Lung (tissue), 17 donors: ENCODE measurements at places on chromosomes 3 and 15. TPM values are rescaled to one million over a fixed set of nuclear protein-coding genes. Genes with fewer than 3 reads are reported as not detected.

The FRMD5 gene
- 0.83 TPM for total RNA-seq

The ULK4 gene
- 21.1 TPM for total RNA-seq

The ZBBX gene
- total RNA-seq: 51.3 TPM

The CAV3 gene
- total RNA-seq: not detected

The TIMP4 gene
- total RNA-seq: 17.2 TPM

The ACVR2B gene
- total RNA-seq: 5.9 TPM

The CLSTN2 gene
- 2.4 TPM for total RNA-seq

The DPPA2 gene
- total RNA-seq: not detected

The FBXO40 gene
- total RNA-seq: 0.03 TPM

The TXNRD3 gene
- 17.0 TPM for total RNA-seq

The CDHR4 gene
- total RNA-seq: 27.0 TPM

The MEX3B gene
- 2.5 TPM for total RNA-seq

The MYLK gene
- 324 TPM for total RNA-seq

The ATR gene
- total RNA-seq: 41.3 TPM

The BSN gene
- 0.71 TPM for total RNA-seq

The REC114 gene
- not detected for total RNA-seq

The RSRC1 gene
- 53.5 TPM for total RNA-seq

The TNFAIP8L3 gene
- total RNA-seq: 4.4 TPM

- DNase-seq: no peak
These were observed 22.9 kb downstream of the CHDH start for GRCh38 chr3:53823026-53823955.

- peak; percentile 74 for DNase-seq
These were observed 522.6 kb upstream of the SEMA6D start for GRCh38 chr15:47194718-47195117.

- peak; percentile 96 for DNase-seq
These were observed at the start of gene FAM43A for GRCh38 chr3:194685718-194686413. TSS of gene FAM43A (plus strand) at chr3:194685883. CDS start at chr3:194686827, 944 bp downstream.

GRCh38 chr3:10353661-10354360 is 32.9 kb upstream of the SEC13 start:
- no peak for DNase-seq

- DNase-seq: no peak
These were observed 37.7 kb downstream of the TASOR start for GRCh38 chr3:56645407-56645806.

- DNase-seq: peak; percentile 58
These were observed 57.8 kb upstream of the SMAD6 start for GRCh38 chr15:66644000-66644787.

DNA sequence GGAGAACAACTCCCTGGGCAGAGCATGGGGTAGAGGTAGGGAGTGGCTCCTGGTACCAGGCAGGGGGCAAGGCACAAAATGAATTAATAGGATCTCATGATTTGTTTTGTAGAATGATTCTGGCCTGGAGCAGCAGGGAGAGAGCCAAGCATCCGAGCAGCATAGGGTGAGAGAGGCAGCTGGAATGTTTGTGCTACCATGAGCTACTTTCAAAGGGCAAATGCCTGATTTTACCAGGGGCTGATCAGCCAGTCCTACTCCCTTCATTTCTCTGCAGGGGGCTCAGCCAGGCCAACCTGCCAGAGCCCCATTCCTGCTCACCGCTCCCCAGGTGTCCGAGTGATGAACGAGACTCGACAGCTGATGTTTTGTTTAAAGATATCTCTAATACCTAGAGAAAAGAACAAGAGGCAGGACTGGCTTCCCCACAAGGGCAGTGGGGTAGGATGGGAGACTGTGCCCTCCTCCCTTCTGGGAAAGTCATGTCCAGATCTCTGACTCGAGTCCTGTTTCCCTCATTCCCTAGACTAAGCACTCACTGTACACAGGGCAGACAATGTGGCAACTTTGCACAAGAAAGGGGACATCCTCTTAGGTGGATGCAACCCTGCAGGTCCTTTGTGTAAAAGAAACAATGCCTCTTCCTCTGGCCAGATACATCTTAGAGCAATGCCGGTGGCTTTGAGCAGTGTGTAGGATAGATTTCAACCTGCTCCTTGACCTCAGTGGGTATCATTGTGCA is 12.9 kb downstream of the DUOX2 start:
- no peak for DNase-seq

GRCh38 chr3:177810162-177810623 is 612.9 kb upstream of the TBL1XR1 start:
- peak; percentile 89 for DNase-seq

GRCh38 chr3:112794622-112795172 is 52.0 kb downstream of the CD200R1L start:
- DNase-seq: no peak

GRCh38 chr3:193991666-193992424 is 144.1 kb upstream of the HES1 start:
- no peak for DNase-seq

GRCh38 chr3:186255703-186256331 is 106.2 kb downstream of the DGKG start:
- DNase-seq: peak; percentile 16

DNA sequence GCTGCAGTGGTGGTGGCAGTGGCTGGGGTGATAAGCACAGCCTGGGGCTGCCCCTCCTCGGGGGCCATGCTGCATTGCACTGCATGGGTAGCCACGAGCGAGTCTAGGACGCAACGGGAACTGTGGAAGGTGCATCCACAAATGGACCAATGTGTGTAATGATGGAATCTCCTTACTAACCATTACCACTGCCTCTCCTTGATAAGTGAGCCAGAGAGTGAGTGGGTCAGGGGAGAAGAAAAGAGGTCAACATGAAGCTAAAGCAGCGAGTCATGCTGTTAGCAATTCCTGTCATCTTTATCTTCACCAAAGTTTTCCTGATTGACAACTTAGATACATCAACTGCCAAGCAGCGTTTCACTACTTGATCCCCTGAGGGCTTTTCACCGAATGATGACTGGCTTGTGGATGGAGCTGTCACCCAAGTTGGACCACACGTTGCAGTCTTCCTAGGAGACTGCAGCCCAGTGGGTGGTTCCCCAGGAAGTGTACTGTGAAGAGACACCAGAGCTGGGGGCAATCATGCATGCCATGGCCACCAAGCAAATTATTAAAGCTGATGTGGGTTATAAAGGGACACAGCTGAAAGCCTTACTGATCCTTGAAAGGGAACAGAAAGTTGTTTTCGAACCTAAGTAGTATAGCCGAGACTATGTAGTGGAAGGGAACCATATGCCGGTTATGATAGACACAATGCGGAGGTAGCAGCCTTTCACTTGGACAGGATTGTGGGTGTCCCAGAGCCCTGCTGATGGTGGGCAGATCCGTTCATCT is 20.6 kb downstream of the SAMD7 start:
- no peak for DNase-seq

- DNase-seq: no peak
These were observed 31.7 kb upstream of the MNS1 start for GRCh38 chr15:56496635-56497034.

- DNase-seq: no peak
These were observed 1.9 kb downstream of the GOLGA8A start for GRCh38 chr15:34435658-34436057.

DNA sequence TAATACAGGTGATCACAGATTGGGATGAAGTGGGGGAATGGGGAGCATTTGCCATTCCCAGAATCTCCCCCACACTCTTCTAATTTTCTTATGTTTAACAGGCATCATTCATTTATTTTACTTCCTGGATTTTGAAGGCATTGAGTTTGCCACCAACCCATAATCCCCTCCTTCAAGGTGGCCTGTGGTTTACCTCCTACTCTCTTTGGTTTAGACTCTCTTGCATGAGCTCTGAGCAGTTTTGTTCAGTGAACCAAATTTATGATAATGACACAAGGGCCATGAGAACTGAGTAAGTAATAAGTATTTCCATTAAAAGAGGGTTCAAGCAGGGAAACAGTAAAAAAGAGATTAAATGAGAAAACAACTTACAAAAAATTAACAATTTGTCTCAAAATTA is 703.1 kb upstream of the CFAP20DC start:
- no peak for DNase-seq

DNA sequence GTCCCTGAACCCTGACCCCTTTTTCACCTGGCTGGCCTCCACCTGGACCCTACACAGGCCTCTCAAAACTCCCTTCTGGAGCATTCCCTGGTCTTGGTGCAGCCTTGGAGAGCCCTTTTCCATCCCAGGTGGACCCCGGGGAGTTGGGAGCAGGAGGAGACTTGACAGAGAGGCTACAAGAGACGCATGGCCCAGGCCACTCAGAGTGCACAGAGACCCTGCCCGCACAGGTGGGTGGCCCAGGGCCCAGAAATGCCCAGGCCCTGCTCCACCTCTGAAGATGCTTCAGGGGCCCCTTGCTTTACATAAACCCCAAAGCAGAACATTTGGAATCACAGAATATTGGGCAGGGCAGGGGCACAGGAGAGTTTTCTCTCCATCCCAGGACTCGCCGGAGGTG is 34.4 kb downstream of the CYP11A1 start:
- DNase-seq: no peak

DNA sequence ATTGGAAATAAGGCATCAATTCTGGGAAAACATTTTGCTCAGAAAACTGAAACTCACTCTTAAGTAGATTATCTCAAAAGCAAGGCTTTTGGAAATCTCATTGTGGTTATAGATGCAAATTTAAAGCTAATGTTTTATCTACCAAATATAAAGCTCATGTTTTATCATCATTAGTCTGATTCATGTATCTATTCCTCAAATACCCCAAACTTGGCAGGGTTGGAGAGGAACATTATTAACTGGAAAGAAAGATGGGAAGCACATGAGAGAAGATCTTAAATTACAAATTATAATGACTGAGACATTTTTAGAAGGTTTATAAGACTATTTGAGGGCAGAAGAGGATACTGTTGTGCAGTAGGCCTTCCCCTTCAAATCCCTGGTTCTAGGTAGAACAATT is 137.3 kb upstream of the TGFBR2 start:
- no peak for DNase-seq

DNA sequence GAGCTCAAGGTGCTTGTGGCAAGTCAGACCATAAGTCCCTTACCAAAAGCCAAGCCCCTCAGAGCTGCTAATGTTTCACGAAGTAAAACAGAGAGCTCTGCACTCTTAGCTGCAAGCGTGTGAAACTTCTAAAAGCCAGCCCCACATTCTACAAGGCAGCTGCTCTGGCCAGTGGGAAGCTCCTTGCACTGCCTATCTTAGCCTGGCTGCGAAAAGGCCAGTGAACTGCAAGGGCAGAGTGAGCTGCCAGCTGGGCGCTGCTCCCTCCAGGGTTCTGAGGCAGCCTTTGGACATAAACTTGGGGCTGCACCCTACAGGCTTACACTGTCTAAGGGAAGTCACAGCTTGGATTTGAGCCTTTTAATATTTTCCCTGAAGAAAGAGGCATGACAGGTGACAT is 2.2 kb upstream of the MUSTN1 start:
- no peak for DNase-seq

DNA sequence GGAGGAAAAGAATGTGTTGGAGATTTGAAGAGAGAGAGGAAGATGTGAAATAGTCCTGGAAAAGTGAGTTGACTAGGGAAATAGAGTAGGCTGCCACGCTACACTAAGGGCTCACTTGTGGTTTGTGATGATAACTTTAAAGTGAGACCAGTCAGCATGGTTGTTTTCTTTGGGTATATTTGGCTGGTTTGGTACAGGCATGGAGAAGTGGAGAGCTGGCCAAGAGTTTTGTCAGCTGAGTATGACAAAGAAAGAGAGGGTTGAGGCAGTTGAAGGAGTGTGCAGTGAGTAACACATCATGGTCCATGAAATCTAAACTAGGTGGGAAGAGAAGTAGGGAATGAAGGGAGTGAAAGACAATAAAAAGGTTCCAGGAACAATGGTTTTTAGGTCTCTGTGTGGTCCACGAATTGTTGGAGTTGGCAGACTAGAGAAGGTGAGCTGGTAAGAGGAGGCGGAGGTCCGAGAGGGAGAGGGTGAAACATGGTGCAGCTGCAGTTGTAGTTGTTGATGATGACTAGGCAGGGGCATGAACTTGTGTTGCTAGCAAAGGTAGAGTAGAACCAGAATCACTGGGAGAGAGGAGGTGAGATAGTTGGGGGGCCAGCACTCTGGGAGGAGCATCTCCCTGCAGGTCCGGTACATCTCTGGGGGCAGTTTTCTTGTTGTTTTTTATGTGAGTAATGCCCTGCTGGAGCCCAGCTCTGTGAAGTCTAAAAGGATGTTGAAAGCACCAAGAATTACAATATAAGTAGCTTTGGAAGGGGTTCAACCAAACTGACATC is 21.0 kb downstream of the ZNF80 start:
- no peak for DNase-seq

DNA sequence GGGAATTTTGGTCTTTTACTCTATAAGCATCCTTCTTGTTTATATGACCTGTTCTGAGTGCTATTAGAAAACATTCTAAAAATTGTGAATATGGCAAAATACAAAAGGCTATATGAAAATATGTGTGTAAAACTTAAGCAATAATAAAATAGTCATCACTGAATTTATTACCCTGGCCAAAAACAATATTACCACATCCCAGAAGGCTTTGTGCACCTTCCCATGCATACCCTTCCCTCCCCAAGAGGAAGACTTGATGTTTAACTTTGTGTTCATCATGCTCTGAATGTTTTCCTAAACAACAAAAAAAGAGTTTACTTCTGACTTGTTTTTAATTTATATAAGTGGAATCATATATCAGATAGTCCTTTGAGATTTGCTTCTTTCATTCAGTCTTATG is 155.1 kb upstream of the TNIK start:
- no peak for DNase-seq

DNA sequence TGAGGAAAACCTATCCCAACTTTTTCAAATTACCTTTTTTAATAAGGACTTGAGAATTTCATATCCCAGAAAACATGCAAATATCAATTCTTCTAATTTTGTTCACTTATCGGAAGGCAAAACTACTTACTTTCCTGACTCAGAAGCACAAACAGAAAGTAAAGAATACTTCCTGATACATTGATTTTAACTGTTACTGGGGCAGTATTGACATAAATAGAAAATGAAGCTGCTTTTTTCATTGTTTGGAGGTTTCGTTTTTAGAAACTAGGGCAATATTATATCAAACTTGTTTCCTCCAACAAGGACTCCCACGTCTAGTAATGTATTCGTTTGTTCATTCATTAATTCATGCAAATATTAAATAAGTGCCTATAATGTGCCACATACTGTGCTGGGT is 19.1 kb downstream of the PAQR9 start:
- DNase-seq: no peak

DNA sequence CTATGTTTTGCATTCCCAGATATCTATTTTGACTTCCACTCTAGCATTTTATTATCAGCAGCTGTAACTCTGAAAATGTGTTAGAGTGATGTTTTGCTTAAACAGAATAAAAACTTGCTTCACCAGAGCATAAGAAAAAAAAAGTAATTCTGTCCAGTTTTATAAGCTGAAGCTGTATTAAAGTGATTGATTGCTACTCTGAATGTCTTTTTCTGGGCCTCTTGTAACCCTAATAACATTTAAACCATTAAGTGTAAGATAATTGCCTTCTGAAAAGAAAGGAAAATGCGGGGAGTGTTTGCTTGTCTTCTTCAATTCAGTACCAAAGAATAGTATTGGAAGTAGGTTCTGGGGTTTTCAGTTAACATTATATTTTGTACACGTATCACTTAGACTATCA is 57.9 kb upstream of the UBE2E1 start:
- no peak for DNase-seq

GRCh38 chr3:40940651-40941050 is 258.7 kb upstream of the CTNNB1 start:
- no peak for DNase-seq

GRCh38 chr3:183149915-183150750 is 12.4 kb downstream of the LAMP3 start:
- no peak for DNase-seq
